ENCODE measurements at places on chromosomes 5 and 9.

DNA sequence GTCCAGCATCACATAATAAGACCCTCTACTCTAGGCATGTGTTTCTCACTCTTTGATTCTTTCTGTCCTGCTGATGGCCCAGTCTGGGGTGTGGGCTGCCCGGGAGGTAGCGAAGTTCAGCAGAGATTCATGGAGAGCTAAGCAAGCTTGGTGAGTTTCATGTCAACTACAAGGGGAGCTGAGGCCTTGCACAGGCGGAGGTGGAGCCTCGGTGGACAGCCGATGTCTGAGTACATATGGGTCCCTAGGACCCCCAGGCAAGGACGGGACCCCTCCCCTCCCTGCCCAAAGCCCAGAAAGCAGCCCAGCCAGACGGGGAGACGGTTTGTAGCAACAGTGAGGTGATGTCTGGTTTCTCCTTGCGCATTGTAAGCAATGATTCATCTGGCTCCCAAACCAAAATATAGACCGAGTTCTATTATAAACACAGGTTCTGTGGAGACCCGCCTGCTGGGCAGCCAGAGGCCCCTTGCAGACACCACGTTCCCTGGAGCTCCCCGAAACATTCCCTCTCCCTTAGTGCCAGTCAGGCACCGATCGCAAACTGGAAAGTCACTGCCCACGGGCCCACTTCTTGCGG, 45.5 kb downstream of the COL27A1 start:
- DNase-seq: no peak

DNA sequence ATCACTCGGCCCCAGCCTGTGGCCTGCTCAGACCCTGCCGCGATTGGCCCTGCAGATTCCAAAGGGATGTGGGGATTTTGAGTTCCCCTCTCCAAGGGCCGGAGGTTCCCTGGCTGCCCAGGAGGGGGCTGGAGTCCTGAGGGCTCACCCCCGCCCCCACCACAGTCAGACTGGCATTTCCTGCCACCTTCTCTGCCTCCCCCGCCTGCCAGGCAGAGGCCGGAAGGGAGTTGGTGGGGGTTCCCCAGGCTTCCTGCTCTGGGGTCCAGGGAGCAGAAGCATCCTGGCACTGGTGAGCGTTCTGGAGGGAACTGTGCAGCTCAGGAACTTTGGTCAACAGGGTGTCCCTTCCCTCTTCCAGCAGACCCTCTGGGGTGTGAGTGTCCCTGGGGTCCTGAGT, 70.6 kb downstream of the RXRA start:
- DNase-seq: no peak

- peak; percentile 65 for DNase-seq
Observed at GRCh38 chr5:65482736-65483545, 1.2 kb upstream of the ADAMTS6 start.

- no peak for DNase-seq
Observed at GRCh38 chr9:132287256-132287760, 67.5 kb downstream of the SETX start.

GRCh38 chr5:176736931-176737745, 73.2 kb upstream of the UNC5A start:
- no peak for DNase-seq

GRCh38 chr5:54829676-54830535, 155.5 kb downstream of the ESM1 start:
- no peak for DNase-seq

GRCh38 chr5:143065185-143065965, 295.2 kb downstream of the ARHGAP26 start:
- peak; percentile 61 for DNase-seq

GRCh38 chr9:136421791-136422190, 11.3 kb downstream of the PMPCA start:
- no peak for DNase-seq

DNA sequence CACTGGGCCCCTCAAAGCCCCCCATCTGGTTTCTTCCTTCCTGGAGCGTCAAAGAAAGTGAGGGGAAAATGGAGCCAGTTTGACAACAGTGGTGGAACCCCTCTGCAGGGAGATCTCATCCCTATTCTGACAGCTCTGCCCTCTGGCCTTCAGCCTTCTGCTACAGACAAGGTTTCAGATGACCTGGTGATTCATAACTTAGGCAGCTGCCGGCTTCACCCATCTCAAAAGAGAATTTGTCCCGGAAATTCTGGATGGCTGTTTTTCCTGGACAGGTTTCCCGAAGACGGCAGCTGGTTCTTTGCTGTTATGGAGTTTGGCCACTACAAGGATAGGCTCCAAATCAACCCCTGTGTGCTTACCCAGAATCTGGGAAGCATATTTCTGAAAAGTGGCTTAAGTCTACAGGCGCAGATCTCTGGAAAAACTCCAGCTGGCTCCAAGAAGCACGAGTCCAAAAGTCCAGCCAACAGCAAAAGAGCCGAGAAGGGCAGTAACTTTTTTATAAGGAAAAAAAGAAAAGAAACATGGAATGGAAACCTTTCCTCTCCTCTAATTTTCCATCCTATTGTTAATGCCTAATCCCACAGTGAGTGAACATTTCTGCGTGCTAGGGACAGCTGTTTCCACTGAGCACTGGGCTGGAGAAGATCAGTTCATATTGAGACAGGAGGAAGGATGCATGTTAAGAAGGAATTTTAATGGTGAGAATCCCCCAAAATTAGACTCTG, 54.5 kb downstream of the ZNF366 start:
- DNase-seq: peak; percentile 79

- peak; percentile 5 for DNase-seq
Observed at GRCh38 chr5:50958852-50959457, 292.5 kb downstream of the PARP8 start.

DNA sequence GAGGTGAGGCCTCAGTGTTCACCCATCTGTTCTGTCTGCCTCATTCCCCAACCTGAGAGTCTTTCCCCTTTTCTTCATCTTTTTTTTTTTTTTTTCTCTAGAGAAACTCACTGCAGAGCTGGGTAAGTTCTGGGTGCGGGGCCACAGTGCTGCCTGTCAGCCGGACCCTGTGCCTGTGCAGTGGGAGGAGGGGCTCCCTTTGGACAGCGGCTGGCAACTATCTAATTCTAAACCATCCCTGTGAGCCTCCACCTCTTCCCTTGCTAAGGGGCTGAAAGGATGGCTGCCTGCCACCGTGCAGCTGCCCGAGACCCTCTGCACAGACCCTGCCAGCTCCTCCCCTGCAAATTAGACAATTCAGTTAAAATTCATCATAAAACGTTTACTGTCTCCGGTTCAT, 14.1 kb downstream of the BTNL9 start:
- no peak for DNase-seq

GRCh38 chr5:95102687-95103086, 182.2 kb downstream of the MCTP1 start:
- no peak for DNase-seq

- no peak for DNase-seq
Observed at GRCh38 chr5:139955053-139955605, 88.0 kb downstream of the NRG2 start.

Data from fibroblast of skin of right biceps (primary cell).